HCEC 1CT (cell line): ENCODE measurements at places on chromosomes 11 and 22.

GRCh38 chr22:44600207-44600785 lies 101.7 kb upstream of the PRR5 start:
- no peak for DNase-seq

DNA sequence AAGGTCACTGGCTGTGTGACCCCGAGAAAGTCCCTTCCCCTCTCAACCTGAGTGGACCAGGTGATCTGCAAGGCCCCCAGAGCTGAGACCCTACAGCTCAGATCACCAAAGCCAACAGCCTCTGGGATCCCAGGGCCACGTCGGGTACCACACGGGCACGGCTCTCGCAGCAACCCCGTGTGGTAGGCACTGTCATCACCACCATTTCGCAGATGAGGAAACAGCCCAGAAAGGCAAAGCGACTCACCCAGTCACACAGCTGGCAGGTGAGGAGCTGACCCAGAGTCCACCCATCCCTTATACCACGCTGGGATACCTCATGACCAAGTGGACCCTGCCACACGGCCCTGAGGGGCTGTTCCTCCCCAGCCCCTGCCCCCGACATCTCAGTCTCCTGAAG lies 2.8 kb downstream of the ATP5MGL start:
- DNase-seq = no peak

DNA sequence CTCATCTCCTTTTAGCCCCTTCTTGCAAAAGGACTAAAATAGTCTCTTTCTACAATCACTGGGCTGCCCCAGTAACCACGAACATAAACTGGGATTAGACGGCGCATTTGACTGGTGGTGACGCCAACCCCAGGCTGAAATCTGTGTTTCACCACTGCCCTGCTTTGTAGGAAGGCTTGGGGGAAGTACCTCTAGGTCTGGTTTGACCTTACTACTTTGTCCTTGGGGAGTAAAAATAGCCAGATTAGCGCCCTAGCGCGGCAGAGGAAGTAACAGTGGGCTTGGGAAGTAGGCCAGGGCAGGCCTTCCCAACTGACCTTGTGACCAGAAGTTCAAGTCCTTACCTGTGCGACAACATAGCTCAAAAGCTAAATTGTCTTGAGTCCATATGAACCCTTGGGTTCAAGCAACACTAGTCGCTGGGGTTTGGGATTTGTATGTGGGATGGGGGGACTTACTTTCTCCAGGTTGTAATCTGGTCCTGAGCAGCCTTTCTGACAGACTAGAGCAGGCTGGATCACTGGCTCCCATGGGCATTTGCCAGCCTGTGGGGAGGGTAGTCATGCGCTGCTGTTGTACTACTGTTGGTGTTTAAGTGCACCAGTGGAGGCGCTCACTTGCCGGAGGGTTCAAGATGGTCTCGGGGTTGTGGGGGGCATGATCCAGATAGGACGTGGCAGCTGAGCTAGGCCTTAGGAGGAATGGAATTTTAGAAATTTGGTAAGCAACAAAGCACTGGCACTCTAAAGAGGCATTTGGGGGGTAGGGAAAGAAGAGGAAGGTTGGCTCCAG lies 953 bp upstream of the PACS1 start:
- DNase-seq = peak; percentile 55

- no peak for DNase-seq
Observed at GRCh38 chr22:23752090-23752691, 1.3 kb upstream of the ZNF70 start.

DNA sequence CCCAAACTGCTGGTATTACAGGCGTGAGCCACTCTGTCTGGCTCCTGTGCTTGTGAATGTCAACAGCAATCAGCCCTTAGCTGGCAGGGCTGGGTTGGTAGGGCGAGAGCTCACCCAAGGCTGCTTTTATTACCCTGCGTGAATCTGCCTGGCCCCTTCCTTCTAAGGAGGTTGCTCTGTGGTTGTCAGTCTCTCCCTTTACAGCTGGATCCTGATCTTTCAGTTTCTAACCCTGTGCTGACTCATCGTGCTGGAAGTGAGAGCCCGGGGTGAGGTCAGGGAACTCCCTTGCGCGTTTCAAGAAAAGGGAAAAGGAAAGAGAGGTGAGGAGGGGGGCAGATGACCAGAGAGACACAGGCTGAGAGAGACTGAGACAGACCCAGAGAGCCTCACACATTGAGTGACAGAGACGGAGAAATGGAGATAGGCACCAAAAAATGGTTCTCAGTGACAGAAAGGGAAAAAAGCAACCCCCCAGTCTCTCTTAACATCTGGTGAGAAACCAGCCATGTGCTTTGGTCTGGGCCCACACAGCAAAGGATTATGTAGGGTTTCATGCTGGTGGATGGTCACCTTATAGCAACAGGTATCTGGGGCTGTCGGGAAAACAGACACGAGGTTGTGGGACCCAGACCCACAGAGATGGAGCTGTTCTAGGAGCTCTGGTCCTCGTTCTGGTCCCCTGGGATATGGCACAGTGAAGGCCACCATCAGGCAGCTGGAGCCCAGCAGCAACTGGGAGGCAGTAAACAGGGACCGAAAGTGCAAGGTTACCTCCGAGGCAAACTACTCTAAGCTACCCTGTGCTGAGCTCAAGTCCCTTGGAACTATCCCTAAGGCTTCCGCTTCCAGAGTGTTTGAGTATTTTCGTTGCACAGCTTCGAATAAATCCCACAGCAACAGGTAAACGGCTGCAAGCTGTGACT lies 2.5 kb downstream of the TCN2 start:
- DNase-seq = peak; percentile 86

- DNase-seq = peak; percentile 95
Observed at GRCh38 chr11:3123761-3124733, 41.1 kb downstream of the OSBPL5 start.

DNA sequence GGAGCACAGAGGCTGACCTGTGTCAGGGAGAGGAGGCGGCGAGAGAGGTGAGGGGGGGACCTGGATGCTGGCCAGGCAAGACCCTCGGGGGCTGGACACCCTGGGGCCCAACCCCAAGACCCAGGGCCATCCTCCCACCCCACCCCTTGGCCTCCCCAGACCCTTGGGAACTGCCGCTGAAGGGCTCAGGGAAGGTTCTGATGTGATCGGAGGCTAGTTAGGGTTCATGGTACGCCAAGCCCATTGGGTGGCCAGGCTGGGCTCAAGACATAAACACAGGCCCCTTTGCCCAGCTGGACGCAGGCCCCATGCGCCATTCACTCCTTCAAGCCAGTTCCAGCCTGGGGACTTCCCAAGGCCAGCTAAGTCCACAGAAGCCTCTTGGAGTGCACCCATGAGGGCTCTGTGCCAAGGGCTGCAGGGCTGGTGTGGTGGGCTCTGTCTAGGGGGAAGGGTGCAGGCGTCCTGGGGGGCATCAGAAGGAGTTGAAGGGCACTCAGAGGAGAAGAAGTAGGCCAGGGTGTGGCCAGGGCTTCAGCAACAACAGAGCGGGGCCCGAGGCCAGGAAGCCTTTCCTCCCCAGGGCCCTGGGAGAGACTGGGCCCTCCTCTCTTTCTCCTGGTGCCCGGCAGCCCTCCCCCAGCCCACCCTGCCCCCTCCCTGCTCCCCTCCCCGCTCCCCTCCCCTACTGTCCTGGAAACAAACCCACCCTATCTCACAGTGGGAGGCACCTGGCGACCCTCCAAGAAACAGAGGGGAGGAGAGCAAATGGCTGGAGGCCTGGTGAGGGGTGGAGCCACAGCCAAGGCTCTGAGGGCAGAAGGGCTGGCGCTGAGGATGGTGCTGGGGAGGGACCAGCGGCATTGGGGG lies 12.9 kb downstream of the TSPAN32 start:
- DNase-seq = peak; percentile 12

DNA sequence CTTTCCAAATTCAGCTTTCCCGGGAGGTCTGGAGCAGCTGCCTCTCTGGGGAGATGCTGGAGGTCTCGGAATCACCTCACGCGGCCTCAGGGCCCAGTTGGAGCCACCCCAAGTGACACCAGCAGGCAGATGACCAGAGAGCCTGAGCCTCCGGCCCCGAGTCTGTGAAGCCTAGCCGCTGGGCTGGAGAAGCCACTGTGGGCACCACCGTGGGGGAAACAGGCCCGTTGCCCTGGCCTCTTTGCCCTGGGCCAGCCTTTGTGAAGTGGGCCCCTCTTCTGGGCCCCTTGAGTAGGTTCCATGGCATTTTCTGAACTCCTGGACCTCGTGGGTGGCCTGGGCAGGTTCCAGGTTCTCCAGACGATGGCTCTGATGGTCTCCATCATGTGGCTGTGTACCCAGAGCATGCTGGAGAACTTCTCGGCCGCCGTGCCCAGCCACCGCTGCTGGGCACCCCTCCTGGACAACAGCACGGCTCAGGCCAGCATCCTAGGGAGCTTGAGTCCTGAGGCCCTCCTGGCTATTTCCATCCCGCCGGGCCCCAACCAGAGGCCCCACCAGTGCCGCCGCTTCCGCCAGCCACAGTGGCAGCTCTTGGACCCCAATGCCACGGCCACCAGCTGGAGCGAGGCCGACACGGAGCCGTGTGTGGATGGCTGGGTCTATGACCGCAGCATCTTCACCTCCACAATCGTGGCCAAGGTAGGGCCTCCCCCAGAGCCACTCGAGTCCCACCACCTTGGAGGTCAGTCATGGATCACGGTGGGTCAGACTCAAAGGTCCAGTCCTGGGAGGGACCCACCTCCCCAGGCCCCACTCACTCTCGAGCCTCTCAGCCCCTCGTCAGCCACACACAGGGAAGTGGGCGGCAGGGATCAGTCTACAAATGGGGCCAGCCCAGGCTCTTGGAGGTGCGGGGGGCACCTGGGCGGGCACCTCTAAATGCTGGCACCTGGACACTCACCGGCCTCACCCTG lies 525 bp downstream of the SLC22A12 start:
- DNase-seq = no peak

DNA sequence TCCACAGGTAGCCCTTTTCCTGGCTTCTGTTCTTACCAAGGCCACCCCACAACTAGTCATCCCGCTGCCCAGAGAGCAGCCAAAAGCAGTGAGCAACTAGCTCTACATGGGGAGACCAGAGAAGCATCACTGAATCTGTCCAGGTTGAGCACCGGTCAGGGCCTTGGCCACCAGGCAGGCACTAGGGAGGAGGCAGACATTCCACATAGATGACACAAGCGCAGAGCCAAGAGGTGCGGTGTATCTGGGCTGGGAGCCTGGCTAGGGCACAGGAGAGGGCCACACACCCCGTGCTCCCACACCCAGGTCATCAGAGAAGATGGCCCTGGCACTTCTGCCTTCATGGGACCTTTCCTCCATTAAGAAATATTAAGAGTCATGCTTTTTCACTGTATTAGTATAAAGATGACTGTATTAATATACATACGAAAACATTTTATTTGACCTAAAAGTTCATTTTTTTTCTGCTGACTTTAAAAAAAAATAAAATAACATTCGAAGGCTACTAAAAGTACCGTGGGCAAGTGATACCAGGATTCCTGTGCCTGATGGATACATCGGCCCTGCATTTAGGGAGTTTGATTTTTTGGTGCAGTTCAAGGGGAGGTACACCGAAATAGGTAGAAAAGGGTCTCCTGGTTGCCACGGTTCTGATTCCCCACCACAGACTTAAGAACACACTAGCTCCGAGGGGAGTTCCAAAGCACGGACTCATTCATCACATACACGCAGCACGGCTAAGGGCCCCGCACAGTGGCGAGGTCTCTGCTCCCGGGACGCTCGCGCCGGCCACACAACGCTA lies 1.2 kb downstream of the DGCR2 start:
- peak; percentile 4 for DNase-seq

DNA sequence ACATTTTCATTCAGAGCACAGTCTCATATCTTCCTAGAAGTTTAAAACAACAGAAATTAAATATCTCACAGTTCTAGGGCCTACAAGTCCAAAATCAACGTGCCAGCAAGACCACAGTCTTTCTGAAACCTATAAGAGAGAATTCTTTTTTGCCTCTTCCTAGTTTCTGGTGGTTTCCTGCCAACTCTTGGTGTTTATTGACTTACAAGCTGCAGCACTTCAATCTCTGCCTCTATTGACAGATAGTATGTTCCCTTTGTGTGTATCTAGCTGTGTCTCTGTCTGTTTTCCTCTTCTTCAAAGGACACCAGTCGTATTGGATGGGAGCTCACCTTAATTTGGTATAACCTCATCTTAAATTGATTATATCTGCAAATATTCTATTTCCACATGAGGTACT lies 347.5 kb downstream of the DCDC1 start:
- no peak for DNase-seq

DNA sequence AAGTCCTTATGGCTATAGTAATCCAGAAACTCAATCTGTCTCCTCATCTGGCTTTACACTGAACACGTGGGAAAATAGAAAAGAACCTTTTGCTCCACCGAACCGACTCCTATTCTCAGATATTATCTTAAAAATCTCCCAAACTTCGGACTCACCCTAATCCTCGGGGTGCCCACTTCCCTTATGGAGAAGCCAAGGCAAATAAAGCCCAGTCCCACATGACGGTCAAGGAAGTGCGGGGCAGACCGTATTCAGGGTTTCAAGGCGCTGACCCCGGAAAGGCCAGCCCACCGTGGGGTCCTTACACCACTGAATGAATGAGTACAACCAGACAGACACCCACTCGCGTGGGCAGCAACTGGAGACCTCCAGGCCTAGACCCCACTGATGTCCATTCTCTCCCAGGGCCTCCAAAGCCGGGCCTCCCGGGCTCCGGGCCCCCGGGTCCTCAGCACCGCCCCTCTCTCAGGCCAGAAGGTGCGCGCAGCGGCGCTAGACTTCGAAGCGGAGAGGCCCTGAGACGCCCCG lies 489 bp downstream of the NUP98 start:
- no peak for DNase-seq

- DNase-seq = peak; percentile 88
Observed at GRCh38 chr22:28116219-28116673, 197.2 kb upstream of the PITPNB start.

GRCh38 chr11:1908618-1909017 lies 10.9 kb upstream of the TNNT3 start:
- DNase-seq = no peak

DNA sequence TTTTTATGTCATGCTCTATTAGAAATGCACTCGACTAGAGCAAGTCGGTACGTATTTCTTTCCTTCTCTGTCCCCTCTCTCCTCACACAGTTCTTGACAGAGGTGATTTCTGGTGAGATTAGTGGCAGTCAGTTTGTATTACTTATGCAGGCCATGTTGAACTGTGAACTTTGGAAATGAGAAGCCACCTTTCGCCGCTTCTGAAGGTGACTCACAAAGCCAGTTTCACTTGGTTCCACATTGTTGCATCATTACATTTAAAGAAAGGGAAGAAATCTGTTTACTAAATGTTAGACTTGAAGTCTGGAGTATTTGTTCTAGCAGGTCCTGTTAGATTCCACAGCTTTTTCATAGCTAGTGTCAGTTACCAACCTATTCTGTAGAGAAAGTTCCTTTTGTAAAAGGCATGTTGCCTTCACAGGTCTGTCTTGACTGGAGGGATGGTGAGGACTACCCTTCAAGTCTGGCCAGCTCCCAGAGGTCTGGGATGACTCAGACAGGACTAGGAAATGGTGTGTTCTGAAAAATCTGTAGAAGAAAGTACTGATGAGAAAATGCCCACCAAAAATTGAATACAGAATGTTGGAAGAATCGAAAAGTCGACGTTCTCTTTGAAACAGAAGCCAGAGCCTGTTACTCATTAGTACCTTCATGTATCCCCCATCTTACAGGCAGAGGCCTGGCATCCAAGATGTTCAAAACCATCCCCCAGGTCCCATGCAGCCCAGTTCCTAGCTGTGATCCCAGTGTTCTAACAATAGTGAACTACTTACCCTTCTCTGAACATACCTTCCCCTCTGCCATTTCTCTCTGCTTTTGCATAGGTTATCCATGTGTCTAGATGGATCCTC lies 181.4 kb downstream of the DBX1 start:
- peak; percentile 76 for DNase-seq
